Activated T-cell treated with anti-CD3 and anti-CD28 coated beads, Interleukin-2, amount 50 U/mL, for 4 hours (primary cell): ENCODE measurements at places on chromosomes 16 and 17.

- DNase-seq = no peak
Observed at GRCh38 chr17:60442271-60443173, 20.2 kb downstream of the CHCT1 start.

DNA sequence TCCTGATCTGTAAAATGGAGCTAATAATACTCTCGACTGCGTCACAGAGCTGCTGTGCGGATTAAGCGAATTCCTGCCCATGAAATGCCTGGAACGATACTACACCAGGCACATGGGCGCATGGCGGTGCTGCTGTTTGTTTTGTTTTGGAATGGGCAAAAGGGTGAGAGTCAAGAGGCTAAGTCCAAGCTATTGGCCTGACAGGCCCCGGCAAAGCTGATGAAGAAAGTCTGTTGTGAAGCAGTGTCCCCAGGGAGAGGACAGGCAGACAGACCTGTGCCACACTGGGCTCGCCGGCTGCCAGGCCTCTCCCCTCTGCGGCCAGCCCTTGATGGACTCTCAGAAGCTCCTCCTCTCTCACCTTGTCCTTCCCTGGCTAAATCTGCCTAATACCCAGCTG is 31.3 kb upstream of the RASD1 start:
- no peak for DNase-seq

- DNase-seq = no peak
Observed at GRCh38 chr16:73572135-73572828, 524.4 kb upstream of the ZFHX3 start.

- DNase-seq = peak; percentile 85
Observed at GRCh38 chr16:89489040-89489897, 1.1 kb downstream of the ANKRD11 start.

GRCh38 chr17:9468532-9468931 is 107.1 kb downstream of the STX8 start:
- DNase-seq = no peak

DNA sequence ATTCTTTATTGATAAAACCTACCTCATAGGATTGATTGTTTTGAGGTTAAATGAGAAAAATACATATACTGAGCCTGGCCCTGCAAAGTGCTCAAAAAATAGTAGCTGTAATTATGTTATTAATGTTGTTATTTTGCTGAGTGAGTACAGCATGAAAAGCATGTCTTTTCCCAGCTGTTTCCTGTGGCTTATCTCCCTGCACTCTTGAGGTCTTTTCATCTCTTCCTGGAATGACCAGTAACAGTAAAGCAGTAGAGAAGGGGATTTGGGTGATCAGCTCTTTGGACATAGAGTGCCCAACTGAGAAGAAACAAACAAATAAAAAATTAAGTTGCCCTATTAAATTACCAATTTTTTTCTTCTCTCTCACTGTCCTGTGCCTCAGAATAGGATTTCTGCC is 53.7 kb downstream of the NFAT5 start:
- DNase-seq = no peak

DNA sequence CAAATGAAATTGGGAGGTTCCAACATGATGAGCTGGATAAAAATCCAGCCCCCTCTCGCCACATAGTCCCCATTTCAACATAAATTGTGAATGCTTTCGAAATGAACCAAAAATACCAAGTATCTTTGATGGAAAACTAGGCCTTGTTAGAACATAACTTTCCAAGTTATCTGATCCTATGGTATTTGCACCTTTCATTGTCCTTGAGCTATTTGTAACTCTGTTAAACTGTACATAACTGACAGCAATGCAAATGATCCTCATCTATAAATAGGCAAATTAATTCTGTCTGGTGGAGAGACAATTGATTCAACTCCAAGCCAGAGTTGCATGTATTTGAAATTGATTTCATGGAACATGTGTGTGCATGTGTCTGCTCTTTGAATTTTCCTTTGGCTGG is 18.2 kb downstream of the CMTM4 start:
- DNase-seq = no peak

- DNase-seq = no peak
Observed at GRCh38 chr17:48054238-48055185, 6.4 kb downstream of the NFE2L1 start.

- DNase-seq = no peak
Observed at GRCh38 chr16:598823-599739, 9.2 kb downstream of the RAB40C start.

DNA sequence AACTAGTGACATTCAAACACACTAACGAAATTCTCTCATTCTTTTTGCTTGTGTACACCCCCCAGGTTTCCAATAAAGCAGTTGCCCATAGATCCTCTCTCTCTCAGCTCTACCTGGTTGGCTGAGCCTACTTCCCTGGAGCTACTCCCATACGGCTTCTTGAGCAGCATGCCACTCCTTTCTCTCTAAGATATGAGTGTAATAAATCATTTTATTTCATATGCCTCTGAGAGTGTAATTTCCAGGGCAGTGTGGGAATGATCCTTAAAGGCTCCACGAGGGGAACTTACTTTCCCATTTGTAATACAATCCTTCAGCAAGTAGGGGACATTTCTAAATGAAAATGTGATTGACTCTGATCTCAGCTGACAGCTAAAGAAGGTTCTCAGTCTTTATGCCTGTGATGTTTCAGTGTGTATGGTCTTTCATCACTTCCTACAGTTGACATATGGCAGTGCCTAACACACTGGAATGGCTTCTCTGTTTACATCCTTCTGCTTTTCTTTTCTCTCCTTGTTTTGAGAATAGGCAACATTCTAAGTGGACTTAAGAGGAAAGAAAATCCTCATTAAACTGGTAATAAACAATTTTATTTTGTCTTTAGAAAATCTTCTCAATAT is 1194.3 kb upstream of the CDH8 start:
- DNase-seq = no peak

DNA sequence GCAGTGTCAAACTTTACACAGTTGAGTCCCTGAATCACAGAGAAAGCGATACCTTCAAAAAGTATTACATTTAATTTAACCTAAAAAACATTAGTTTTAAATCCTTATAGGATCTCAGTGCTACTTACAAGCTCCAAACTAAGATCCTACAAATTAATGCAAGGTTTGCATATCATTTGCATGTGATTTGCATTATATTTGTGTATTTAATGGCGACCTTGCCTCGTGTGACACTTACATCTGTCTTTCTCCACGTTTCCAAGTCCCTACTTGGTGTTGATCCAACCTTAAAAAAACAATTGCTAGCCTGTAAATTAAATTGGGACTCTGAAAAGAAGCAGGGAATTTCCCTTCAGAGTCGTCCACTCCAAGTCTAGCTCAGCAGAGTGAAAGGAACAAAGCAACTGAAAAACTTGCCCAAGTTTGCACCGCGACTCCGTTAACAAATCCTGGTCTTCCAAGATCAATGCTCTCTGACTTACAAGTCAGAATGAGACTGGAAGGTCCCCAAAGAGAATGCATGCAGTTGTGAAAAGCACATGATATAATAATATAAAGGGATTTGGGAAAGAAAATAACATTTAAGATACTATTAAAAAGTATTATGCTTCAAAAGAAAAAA is 739 bp upstream of the FAM117A start:
- no peak for DNase-seq

DNA sequence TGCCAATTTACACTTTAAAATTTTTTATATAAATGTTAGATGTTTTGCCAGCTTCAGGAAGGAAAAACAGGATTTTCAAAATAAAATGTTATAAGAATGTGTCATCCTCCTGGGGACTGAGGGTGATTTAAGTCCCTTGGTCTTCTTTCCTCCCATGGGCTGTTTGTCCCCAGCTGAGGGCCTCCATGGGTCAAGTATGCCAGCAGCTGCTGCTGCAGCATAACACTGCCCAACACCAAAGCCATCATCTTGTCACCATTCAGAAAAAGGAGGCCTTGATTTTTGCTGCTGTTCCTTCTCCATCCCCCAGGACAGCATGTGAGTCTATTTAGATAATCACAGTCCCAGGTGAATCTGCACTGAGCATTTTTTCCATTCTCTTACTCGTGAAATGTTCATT is 188.5 kb downstream of the LGALS9B start:
- DNase-seq = no peak

GRCh38 chr16:17177959-17178905 is 292.5 kb downstream of the XYLT1 start:
- no peak for DNase-seq

DNA sequence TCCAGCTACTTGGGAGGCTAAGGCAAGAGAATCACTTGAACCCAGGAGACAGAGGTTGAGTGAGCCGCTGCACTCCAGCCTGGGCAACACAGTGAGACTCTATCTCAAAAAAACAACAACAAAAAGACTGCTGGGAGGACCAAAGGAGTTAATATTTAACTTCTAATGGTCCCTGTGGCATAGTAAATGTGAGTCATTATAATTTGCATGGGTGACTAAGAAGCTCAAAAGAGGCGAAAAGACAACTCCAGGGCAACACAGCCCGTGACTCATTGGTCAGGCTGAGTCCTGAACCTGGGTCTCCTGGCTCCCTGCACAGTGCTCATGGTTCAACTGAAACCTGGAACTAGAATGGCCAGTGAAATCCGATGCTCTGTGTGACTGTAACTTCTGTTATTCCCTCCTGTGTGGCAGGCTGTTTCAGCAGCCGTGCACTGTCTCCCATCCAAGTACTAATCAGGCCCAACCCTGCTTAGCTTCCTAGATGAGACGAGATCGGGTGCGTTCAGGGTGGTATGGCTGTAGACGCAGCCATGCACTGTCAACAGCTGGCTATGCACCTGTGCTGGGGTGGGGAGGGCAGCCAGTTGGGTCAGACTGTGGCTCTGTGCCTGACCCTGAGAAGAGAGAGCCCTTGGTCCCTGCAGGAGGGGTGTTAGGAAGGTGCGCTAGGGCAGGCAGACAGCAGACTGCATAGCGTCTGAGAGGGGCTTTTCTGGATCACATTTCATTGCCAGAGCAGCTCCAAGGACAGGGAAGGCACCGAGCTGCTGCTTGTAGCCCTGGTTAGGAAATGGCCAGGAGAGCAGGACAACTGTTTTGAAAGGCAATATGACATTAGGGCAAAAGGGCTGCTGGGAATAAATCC is 14.5 kb upstream of the GPRC5C start:
- DNase-seq = no peak

DNA sequence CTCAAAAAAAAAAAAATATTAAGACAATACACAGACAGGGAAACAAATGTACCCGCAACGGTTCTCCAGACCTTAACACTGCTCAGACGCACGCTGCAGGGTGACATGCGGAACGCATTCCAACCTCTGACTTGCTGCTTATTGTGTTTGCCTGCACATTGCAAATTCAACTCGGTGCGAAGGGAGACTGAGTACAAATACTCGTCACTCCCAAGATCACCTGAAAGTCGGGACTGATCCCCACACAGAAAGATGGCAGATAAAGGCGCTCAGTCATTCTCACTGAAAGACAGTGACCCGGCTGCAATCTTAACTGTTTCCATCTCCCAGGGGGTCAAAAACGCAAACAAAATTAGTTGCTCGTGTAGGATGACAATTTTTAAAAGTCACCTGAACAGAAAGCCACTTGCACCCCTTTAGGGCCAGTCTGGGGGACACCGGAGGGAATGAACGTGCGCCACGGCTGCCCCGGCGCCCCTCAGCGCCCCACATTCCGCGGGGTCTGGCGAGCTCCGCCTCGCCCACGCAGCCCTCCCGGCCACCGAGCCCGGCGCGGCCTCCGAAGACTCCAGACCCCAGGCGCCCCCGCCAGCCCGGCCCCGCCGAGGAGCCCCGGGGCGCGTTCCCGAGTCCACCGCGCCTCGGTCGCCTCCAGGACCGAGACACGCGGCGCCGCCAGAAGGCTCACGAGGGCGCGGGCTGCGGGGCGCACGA is 589 bp downstream of the CLCN7 start:
- DNase-seq = no peak

DNA sequence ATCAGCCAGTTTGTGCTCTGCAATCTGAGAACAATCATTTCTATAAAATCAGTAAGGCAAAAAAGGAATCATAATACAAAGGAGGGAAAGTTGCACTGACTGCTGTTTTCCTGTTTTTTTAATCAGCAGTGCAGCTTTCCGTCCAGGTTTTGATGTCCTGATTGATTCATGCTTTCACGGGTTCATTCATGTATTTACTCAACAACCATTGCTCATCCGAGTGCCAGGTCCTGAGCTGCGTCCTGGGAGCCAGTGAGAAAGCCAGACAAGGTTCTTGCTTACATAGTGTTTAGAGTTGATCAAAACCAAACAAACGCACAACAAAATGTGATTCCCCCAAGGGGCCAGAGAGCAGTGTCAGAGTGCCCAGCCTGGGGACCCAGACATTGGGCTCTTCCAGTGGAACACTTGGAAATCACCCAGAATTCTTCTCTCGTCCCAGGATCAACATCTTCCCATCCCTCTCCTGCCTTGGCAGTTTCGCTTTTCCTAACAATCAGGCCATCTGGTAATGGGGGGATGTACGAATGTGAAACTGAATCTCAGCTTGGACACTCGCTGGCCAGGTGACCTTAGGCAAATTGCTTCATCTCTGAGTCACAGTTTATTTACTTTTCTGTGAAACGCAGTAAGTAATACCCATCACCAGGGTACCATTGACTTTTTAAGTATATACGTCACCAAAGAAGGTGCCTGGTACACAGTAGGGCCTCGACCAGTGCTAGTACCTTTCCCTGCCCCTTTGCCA is 13.3 kb upstream of the C1QL1 start:
- DNase-seq = no peak
